ENCODE measurements at places on chromosomes 3 and 15.

GRCh38 chr3:32237670-32238452, 619 bp upstream of the CMTM8 start:
- no peak for DNase-seq

- no peak for DNase-seq
Observed at GRCh38 chr15:57943171-57943570, 122.3 kb downstream of the ALDH1A2 start.

DNA sequence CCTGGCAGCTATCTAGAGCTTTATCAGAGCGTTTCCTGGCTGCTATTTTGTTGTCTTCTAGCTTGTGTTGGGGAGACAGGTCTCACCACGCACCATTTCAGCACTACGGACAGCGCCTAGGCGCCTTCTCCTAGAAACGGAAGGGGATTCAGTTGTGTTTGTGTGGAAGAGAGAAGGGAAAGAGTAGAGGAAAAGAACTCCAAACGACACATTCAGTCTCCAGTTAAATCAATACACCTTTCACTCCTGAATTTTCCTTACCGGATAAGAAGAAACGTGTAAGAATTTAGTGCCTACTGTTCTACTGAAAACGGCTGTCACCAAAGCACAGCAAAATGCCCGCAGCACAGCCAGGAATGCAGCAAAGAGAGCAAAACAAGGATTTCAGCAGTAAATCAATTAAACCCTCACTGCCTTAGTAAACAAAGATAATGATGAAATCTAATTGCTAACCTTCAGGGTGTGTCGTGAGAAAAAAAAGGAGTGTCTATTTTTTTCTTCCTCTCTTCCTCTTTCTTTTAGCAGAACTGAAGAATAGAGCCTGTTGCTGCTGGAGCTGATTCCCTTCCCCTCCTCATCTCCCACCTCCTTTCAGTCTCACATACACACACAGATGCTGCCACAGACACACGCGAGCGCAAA, 412 bp upstream of the CTXN2 start:
- no peak for DNase-seq

DNA sequence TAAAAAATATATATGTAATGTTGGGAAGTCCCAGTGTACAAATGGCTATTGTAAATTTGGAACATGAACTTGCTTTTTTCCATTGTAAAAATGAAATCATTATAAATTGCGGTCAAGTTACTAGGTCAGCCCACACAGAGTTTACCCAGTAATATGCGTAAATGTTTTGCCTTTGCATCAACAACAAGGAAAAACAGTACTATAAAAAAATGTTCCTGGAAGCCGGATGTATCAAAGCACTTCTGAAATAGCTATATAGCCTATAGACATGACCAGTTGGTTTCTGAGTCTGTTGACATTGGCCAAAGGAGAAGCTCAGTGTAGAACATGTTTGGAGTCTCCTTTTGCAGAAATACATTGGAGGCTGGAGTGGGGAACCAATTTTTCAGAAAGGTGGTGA, 23.2 kb downstream of the CTNNB1 start:
- DNase-seq: no peak

DNA sequence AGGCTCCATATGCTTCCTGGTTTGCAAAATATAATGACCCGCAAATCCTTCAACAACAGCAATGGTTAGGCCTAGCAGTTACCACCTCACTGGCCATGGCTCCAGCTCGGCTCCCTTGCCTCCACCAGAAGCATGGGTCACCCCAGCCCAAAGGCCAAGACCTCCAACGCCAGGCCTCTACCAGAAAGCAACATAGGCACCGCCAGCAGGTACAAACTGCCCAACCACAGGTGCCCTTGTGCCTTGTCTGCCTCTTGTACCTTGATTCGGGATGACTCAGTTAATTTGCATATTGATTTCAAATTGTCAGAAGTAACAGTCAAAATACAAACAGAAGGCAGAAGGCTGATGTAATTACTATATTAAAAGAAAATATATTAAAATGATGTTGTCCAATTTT, 124.7 kb downstream of the IL5RA start:
- no peak for DNase-seq

Data from stimulated activated CD4-positive, alpha-beta T cell treated with anti-CD3 and anti-CD28 coated beads, Interleukin-1b, Interleukin-23, amount 100 ng/mL, for 1 hour (primary cell).